ENCODE measurements at places on chromosomes 3 and 15.

GRCh38 chr3:159165961-159166360, 364.1 kb downstream of the MFSD1 start:
- no peak for DNase-seq

GRCh38 chr3:112481302-112481721, 18.0 kb downstream of the BTLA start:
- DNase-seq: no peak

DNA sequence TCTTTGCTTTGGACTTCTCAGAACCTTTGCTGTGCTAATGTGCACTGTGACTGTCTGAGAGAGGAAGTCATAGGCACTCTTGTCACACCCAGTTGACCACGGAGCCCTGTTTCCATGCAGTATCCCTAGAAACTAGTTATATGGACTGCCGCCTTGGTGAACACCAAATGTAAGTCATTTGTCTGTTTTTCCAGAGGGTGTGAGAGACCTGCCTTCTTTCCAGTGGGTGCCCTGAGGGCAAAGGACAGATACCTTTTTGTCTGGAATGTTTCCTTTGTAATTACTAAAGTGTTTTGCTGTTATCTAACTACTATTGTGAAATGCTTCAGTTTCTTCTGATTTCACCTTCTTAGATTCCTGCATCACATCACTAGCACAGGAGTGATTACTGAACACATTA, 91.8 kb downstream of the LARS2 start:
- DNase-seq: no peak

DNA sequence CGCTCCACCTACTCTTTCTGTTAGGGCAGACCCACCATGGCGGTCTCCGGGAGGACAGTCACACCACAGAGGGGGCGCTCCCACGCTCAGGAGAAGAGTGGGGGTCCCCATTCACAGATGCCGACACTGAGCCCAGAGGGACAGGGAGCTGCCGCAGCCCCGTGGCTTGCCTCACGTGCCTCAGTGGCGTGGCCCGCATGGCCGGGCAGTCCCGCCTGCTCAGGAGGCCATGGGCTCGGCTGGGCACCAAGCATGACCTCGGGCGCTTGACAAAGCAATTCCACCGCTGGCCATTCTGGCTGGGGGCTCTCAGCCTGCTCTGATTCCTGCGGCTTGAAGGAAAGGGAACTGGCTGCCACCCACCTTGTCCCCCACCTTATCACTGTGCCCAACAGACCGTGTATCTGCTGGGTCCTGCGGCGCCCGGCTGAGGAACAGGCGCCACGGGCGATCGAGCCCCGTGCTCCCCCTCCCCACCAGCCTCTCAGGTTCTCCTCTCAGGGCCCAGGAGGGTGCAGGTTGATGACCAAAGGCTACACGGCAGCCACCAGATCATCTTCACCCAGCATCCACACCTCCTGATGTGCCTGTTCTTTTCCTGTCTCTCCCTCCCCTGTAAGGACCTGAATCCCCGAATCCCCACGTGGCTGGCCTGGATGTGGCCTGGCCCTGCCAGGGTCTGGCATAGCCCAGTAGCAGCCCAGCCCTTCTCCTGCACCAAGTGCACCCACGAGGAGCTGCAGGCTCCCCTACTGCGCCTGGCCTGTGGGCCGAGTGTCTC, 20.7 kb downstream of the CYFIP1 start:
- no peak for DNase-seq

GRCh38 chr3:28115316-28115715, 126.1 kb upstream of the CMC1 start:
- DNase-seq: no peak

GRCh38 chr15:29822684-29823459, 604 bp upstream of the TJP1 start:
- DNase-seq: peak; percentile 8
